ENCODE measurements at places on chromosomes 1 and 21. TPM values are rescaled to one million over a fixed set of nuclear protein-coding genes. Genes with fewer than 3 reads are reported as not detected.

Gene EVA1C
- total RNA-seq: not detected

Gene GJB5
- total RNA-seq: not detected

Gene NPR1
- total RNA-seq: 0.02 TPM

DNA sequence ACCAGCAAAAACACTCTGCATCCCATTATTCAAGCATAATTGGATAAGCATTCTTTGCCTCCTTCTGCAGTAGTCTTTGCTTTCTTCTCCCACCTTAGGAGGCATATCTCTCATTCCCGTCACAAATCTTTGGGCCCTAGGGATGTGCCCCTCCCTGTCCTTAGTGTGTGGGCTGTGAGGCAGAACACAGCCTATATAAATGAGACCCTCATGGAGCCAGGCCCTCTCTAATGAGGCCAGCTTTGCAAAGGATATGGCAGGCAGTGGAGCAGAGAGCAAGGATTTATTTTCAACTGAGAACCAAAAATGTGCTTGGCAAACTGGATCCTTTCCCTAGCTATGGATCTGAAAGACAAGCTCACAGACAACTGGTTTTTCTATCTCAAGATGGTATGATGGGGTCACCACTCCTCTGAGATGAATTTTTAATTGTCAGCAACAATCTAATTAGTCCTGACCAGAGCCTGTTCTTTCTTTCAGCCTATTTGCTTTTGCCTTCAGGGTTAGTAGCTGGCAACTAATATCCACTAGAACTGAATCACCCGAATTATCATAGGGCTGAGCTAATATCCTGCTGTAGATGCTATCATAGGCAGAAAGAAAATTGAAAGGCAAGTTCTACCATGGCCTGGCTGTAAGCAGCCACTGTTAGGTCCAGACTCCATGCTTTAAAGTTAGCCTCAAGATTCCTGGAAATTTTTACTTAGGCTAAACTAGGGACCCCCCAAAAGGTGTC lies 134.2 kb downstream of the SYT2 start:
- DNase-seq: no peak

- DNase-seq: no peak
Observed at GRCh38 chr1:11453742-11454491, 25.0 kb upstream of the DISP3 start.

GRCh38 chr1:222792744-222793143 lies 22.1 kb upstream of the DISP1 start:
- DNase-seq: peak; percentile 22

DNA sequence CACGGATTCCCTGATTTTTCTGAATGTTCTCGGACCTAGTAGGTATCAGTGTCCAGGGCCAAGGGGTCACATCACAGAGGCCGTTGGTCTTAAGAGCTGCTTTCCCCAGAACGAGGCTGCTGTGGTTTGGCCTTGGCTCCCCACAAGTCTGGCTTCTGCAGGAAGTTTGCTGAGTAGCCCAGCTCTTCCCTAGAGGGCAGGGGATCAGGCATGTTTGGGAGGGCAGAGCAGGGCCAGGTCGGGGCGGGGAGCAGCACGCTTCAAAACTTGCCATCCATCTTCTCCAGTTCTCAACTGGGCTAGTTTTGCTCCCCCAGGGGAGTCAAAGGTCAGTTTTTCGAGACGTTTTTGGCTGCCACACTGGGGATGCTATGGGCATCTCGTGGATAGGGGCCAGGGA lies 37.0 kb downstream of the MAN1C1 start:
- DNase-seq: no peak

DNA sequence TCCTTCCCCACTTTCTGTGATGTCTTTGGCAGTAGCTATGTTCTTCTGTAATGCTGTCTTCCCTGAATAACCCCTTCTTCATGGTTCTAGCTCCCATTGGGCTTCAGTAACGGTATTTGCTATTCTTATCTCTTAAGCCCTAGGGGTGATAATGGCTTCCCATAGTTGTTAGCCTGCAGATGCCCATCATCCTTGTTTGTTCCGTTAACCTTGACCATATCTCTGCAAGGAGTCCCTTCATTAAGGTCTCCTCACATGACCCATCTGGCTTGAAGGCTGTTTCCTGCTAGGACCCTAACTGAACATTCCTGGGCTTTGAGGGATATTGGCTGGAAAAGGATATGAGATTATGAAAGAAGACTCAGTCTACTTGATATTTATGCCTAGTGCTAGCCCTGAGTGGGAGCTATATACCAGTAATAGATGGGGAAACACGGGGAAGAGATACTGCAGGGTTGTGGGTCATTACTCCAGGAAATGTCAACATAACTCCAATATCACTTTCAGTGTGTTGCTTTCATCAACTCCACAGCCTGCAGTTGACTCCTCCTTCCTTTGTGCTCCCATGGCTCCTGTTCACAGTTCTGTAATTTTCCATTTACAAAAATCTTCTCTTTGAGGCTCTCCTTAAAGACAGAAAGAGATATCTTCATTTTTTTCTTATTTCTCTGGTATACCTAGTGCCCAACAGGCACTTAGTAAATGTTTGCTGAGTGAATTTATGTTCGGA lies 2.5 kb downstream of the MR1 start:
- no peak for DNase-seq

GRCh38 chr1:107430540-107431228 lies 289.8 kb downstream of the NTNG1 start:
- peak; percentile 14 for DNase-seq

DNA sequence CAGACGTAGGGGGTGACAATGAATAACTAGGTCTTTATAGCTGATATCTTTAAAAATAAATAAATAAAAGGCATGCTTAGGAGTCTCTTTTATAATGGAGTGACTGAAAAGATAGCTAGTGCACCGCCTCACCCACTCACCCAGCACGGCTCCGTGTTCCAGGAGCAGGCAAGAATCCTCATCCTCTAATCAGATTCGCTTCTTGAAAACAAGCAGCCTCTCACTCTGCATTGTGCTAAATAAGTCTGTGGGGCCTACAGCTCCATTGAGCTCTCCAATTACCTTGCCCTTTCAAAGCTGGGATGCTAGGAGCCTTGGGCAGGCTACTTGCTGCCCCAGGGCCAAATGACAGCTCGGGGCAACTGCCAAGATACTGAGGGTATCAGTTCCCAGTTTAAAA lies 91.5 kb downstream of the TIAM1 start:
- DNase-seq: no peak

DNA sequence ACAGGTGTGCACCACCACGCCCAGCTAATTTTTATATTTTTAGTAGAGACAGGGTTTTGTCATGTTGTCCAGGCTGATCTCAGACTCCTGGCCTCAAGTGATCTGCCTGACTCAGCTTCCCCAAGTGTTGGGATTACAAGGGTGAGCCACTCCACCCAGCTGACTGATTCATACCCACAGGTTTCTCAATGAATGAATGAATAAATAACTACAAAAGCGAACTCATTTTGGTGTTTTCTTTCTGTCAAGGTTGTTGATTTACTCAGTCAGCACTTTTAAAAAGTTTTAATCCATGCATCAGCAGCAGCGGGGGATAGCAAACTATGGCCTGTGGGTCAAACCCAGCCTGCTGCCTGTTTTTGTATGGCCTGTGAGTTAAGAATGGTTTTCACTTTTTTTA lies 217.5 kb downstream of the FAF1 start:
- peak; percentile 11 for DNase-seq
